ENCODE measurements at places on chromosomes 2 and 18.

GRCh38 chr2:221006084-221006483, 566.0 kb downstream of the EPHA4 start:
- DNase-seq, result no peak

DNA sequence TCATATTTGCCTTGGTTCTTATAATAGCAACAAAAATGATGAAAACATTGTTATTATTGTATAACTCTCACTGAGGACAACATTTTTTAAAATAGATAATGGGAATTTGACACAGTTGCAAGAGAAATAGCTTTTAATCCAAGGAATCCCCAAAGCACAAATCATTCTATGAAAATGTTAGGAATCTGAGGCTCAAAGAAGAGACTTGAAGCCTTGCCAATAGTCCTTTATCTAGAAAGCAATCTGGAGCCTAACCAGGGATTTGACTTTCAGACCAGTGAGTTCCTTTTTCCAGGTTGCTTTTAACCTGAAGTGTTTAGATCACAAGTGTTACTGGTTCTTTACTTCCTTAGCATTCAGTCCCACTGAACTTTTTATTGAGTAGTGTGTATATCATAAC, 574.5 kb upstream of the ZEB2 start:
- DNase-seq, result no peak

GRCh38 chr2:188765522-188766470, 208.4 kb upstream of the COL3A1 start:
- DNase-seq, result no peak

- no peak for DNase-seq
Measured at GRCh38 chr2:54839461-54840255, 116.2 kb downstream of the EML6 start.

DNA sequence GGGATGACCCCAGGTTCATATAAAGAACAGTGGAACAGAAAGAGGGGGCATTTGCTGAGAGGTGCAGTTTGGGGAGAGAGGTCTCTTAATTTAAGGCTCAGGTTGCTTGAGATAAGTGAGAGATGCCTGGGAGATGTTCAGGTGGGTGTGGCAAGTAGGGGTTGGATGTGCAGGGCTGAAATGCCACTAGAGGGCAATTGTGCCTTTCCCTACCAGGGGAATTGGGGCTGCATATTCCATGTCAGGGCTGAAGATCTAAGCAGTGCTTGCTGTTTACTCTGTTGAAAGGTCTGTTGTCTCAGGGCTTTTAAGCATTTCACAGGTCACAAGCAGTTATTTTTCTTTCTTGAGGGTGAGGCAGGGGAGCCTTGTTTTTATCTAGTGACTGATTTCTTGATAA, 7.8 kb downstream of the CCDC85A start:
- no peak for DNase-seq

DNA sequence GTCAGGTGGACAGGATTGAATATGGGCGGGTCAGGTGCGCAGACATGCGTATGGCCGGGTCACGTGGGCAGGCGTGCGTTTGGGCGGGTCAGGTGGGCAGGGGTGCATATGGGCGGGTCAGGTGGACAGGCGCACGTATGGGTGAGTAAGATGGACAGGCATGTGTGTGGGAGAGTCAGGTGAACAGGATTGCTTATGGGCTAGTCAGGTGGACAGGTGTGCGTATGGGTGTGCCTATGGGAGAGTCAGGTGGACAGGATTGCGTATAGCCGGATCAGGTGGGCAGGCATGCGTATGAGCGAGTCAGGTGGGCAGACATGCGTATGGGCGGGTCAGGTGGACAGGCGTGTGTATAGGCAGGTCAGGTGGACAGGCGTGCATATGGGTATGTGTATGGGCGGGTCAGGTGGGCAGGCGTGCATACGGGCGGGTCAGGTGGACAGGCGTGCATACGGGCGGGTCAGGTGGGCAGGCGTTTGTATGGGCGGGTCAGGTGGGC, 30.3 kb upstream of the KLF11 start:
- DNase-seq, result no peak

- no peak for DNase-seq
Measured at GRCh38 chr2:130743278-130743677, 12.1 kb upstream of the AMER3 start.

GRCh38 chr2:86645752-86646151, 22.1 kb upstream of the RNF103 start:
- no peak for DNase-seq

- no peak for DNase-seq
Measured at GRCh38 chr2:147082850-147083522, 761.8 kb upstream of the ACVR2A start.

- DNase-seq, result no peak
Measured at GRCh38 chr2:75287624-75288316, 88.5 kb upstream of the TACR1 start.

DNA sequence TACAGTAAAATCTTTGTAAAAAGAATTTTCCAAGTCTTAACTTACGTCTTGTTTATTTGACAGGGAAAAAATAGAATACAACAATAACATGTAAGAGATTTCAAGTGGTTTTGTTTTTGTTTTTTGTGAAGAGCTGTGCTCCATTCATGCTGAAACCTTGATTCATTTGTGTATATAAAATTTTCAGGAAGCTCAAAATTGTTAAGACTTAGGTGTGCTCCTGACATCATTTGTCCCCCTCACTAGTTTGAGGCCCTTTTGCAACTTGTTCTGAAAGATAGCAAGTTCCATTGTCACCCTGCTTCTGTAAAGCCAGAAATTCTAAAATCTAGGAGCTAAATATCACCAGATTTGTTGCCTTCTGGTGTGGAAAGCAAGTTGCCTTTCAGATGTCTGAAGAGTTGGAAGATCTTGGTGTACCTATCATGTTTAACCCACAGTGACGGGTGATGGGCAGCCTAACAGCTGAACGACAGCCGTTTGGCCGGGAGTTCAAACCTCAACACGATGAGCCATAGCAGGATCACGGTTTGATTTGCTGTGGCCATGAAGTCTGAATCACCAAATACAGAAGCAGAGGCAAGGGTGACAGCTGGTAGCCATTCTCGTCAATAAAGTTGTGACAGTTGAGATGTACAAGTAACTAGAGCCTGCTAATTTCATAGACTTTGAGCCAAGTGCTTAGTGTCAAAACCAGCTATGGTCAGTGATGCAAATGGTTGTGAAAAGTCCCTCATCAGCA, 205.5 kb upstream of the SP5 start:
- no peak for DNase-seq

- no peak for DNase-seq
Measured at GRCh38 chr2:168705534-168706470, 96.6 kb upstream of the NOSTRIN start.

DNA sequence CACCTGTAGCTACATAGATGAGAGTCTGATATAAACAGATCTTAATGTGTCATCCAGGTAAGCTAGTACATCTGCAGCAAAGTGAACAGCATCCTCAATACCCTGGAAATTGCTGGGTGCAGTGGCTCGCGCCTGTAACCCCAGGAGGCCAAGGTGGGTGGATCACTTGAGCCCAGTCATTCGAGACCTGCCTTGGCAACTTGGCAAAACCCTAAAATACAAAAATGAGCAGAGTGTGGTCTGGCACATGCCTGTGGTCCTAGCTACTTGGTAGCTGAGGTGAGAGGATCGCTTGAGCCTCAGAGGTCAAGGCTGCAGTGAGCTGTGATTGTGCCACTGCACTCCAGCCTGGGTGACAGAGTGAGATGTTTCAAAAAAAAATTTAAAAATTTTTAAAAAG, 233.9 kb upstream of the SP5 start:
- no peak for DNase-seq

DNA sequence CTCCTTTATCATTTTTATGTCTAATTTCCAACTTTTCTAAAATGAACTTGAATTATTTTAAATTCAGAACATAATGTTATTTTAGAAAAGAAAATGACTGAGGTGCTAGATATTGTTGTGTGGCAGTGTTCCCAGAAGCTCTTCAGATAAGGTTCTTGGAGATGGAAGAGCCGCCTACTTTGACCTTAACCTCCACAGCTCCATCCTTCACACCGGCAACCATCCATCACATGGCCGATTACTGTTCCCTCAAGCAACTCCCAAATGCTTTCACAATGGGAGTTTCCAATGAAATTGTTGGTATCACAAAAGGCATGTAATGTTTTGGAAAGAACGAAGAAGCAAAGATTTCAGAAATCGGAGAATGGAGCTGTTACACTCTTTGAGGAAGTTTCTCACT, 193.9 kb upstream of the SALL3 start:
- DNase-seq, result no peak

DNA sequence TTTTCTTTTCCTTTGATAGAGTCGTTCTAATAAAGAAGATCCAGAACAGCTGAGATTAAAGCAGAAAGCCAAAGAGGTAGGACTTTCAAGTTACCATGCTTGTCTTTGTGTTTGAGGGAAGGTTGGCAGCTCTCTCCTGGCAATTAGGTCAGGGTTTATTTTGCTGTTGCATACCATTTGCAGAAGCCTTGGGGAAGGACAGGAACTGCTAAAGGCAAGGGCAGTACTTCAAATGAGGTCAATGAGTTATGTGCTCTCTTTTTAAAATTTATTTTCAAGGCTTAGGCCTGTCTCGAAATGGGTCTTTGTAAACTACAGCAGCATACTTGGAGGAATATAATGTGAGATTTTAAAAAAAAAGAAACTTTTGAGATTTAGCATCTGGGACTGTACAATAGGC, 108.9 kb downstream of the TAF4B start:
- no peak for DNase-seq

GRCh38 chr18:58496937-58497336, 132.0 kb downstream of the ALPK2 start:
- no peak for DNase-seq

DNA sequence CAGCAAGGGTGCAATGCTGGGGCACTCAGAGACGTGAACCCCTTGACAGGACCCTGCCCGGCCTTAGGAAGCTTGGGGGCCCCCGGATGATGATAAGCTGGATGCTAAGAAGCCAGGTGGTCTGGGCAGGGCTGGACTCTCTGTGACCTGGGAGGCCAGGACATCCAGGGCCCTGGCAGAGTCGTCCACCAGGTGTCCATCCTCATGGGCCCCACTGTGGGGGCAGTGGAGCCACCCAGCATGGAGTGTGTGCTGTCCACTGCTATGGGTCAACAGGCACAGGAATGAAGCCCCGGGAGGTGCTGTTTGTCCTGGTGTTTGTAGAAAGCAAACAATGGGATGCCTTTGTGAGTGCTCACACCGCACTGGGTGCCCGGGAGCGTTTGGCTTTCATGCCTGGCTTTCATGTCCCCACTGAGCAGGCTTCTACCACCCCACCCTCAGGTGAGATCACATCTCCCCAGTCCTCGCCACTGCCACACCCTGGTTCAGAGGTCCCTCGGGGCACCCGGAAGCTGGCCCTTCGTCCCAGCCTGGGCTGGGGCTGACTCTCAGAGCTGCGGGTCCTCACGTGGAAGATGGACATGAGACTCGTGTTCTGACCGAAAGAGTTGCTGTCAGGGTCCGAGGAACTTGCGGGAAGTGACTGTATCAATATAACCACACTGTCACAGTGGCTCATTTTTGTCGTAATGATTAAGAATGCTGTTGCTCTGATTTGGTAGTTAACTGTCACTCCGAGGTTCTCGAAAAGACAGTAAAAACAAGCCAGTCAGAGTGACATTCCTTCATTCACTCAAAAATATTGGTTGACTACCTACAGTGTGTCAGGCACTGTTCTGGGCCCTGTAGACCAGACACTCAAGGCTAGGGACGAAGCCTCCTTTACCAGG, 53.3 kb downstream of the INHBB start:
- DNase-seq, result no peak

GRCh38 chr2:112481050-112481527, 867 bp upstream of the TTL start:
- DNase-seq, result peak; percentile 54

DNA sequence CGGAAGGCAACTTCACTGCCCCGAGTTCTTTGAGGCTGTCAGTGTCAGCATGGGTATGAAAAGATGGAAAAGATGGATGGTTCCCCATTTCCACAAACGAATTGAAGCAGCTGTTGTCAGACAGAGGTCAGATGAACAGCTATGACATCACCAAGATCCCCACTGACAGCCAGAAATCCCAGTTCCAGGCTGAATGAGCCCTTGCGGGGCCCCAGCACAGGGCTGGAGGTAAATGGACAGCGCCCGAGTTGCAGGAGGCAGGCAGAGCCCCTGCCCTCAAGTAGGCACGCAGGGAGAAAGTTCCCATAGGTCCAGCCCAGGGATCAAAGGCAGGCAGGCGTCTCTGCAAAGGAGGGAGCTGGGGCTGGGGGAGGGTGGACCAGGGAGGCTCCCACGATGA, 169.5 kb upstream of the AGAP1 start:
- no peak for DNase-seq

DNA sequence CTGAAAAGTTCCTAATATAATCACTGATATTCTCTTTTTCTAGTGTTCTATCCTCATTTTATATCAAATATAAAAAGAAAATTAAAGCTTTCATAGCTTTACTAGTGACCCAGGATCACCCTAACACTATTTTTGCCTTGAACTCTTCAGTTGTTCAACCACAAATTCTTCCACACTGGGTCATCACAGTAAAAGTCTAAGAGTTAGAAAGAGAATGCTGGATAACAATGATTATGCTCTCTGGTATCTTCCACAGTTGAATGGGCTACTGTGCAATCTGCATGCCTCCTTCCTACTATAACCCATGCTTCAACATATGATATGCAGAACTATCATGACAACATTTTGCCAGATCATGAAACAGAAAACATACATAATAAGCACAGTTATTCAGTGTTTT, 32.3 kb downstream of the CHN1 start:
- DNase-seq, result no peak

- peak; percentile 49 for DNase-seq
Measured at GRCh38 chr2:96528006-96528699, 8.4 kb upstream of the ARID5A start.

DNA sequence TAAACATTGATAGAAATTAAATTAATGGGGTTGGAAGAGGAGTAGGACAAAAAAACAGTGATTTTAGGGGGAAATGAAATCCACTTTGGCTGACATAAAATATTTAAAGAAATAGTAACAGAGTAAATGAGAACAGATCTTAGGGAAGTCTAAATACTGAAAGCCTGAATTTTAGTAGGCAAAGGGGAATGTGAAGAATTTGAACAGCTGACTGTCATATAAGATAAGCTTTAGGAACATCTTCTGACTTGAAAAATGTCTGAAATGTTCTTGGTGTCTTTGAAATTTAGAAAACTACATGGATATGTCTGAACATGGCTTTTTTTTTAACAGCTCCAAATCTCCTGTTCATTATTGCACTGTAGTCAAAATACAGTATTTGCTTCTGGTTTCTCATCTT, 150.3 kb downstream of the CALCRL start:
- no peak for DNase-seq

DNA sequence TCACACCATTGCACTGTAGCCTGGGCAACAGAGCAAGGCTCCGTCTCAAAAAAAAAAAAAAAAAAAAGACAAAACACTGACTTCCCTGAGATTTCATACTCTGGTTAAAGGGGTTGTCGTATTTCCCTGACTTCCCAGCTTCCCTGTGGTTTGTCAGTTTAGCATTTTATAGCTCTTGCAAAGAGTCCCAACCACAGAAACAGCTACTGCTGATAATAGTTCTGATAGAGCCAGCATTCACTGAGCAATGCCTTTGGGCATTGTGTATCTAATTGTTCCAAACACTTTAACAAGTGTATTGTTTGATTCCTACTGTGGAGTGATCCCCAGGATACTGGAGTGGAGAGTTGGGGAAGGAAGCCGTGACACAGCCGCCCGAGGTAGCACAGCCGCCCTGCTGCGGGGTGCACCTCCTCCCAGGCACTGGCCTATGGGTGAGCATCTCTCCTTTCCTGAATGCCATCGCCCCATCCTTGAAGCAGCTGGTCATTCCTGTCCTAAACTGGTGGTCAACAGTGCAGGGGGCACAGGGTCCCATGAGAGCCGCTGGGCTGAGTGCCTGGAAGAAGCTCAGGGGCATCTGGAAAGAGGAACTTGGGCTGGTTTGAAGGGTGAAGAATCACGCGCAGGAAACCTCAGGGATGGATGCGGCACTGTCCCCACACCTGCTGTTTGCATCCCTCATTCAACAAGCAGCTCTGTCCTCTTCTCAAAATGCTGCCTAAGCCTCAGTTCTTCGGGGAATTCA, 81.0 kb upstream of the TMEM18 start:
- DNase-seq, result no peak

Data from activated CD4-positive, CD25-positive, alpha-beta regulatory T cell (primary cell).